ENCODE measurements at places on chromosomes 4 and X.

DNA sequence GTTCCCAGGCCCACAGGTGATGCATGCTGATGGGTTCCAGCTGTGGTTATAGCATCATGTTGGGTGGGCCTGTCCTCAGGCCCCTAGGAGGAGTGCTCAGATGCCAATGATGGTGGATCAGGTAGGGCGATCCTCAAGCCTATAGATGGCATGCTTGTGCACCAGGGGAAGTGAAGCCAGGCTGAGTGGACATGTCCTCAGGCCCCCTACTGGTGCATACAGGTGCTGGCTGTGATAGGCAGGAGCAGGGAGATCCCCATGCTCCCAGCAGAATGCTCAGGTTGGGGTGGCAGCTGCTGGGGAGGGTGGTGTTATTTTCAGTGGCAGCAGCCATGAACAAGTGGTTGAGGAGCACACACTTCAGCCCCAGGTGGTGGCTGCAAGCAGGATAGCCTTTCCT is 96.0 kb downstream of the SMARCA1 start:
- DNase-seq: no peak

- no peak for DNase-seq
These were observed 12.8 kb upstream of the NSUN7 start for GRCh38 chr4:40736910-40737309.

GRCh38 chr4:17096692-17097091 is 198.2 kb upstream of the LDB2 start:
- DNase-seq: no peak

GRCh38 chr4:62475596-62475995 is 1275.5 kb downstream of the ADGRL3 start:
- no peak for DNase-seq

- DNase-seq: no peak
These were observed 1.2 kb downstream of the CHIC2 start for GRCh38 chr4:54063229-54063628.

GRCh38 chrX:18692541-18692940 is 14.9 kb upstream of the PPEF1 start:
- DNase-seq: no peak
